NCI-H187 treated with DMSO at 0.1 percent for 48 hours (cell line): ENCODE measurements at places on chromosomes 3 and 15.

GRCh38 chr3:73665286-73665685, 40.5 kb upstream of the PDZRN3 start:
- no peak for DNase-seq

GRCh38 chr15:63877713-63878271, 44.0 kb upstream of the HERC1 start:
- DNase-seq = no peak

GRCh38 chr3:179147514-179147872, 664 bp upstream of the PIK3CA start:
- DNase-seq = no peak

DNA sequence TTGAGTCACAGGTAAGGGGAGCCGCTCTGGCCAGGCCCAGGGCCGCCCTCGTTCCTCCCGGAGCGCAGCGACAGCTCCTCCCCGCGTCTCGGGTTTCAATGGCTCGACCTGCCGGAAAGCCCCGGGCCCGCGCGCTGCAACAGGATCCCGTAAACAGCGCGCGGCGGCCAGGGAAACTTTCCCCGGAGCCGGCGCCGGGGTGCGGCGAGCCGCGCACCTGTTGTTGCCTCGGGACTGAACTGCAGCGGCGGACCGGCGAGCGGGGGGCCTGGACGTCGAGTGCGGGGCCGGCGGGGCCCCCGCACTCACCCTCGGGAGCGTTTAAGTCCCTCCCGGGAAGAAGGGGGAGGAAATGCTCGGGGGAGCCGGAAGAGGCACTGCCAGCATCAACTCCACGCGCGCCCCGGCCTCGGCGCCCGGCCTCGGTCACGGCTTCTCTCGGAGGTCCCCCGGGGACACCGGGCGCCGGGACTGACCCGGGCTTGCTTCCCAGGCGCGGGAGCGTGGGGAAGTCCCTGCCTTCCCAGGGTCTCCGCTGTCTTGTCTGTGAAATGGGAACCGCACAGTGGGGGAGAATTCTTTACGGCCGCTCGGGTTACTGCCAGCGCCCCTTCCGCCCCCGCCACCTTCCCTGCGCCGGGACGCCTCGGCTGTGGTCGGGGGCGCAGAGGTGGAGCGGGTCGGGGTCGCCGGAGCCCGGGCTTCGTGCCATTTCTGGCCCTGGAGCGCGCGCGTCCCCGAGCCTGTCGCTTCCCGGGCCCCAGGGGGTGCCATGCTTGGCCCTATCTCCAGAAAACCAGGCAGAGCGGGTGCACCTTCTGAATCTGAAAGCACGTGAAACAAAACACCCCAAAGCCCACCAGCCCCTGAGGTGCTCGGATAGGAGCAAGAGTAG, 7.5 kb upstream of the PGPEP1L start:
- DNase-seq = no peak

GRCh38 chr15:51403072-51403878, 61.8 kb downstream of the GLDN start:
- no peak for DNase-seq

DNA sequence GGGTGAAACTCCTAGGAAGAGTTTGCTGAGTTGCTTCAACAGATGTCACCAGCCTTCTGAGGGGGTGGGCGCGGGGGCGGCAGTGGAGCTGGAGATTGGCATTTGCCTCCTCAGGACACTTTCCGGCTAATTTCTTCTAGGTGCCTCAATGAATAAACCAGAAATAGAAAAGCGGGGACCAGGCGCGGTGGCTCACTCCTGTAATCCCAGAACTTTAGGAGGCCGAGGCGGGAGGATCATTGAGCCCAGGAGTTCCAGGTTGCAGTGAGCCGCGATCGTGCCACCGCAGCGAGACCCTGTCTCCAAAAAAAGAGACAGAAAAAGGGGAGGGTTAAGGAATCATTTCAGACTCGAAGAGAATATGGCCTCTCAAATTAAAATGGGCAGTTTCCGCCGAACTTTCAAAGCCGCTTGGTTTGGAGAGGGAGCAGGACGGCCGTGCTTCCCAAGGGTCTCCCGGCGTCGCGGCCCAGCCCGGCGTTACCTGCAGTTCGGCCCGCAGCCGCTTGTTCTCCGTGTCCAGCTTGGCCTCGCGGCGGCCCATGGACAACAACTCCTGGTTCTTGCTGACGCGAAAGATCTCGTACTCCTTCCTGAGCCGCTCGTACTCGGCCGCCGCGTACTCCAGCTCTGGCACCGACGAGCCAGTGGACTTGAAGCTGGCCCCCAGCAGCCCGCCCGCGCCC, 587 bp downstream of the NPHP3 start:
- DNase-seq = no peak
